Bronchial epithelial cell (primary cell): ENCODE measurements at places on chromosomes 4 and X. TPM values are rescaled to one million over a fixed set of nuclear protein-coding genes. Genes with fewer than 3 reads are reported as not detected.

The NAA10 gene
- 56.9 and 66.8 TPM in 2 replicates for total RNA-seq

GRCh38 chrX:110114260-110114776, 111.4 kb downstream of the TMEM164 start:
- no peak for DNase-seq

The TMPRSS11F gene
- total RNA-seq = 1.6 and 2.3 TPM in 2 replicates

GRCh38 chr4:12724510-12724909, 759.6 kb downstream of the RAB28 start:
- peak; percentile 11 for DNase-seq

The PFKFB1 gene
- total RNA-seq = 0.13 and 0.26 TPM in 2 replicates

DNA sequence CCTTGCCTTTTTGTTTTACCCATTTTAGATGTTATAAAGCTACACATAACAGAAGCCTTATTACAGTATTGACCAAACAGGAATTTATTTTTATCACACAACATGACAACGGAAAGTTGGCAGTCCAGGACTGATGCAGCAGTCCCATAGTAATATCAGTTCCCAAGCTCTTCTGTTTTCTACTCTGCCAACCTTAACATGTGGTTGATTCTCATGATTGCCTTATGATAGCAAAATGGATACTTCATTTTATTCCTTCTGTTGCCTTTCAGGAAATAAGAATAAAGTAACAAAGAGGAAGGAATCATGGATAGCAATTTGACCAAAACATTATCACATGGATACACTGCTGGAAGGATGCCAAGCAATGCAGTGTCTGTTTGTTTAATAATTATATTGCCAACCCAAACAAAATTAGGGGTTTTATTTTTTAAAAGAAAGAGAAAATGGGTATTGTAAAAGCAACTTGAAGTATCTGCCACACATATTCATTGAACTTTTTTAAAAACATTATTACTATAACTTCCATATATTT, 275.7 kb downstream of the STPG2 start:
- no peak for DNase-seq

The PLP1 gene
- total RNA-seq = not detected in 2 replicates

GRCh38 chrX:15245896-15246295, 24.0 kb downstream of the ASB9 start:
- DNase-seq = no peak

- DNase-seq = peak; percentile 38
Observed at GRCh38 chr4:113684534-113685091, 76.9 kb downstream of the CAMK2D start.

DNA sequence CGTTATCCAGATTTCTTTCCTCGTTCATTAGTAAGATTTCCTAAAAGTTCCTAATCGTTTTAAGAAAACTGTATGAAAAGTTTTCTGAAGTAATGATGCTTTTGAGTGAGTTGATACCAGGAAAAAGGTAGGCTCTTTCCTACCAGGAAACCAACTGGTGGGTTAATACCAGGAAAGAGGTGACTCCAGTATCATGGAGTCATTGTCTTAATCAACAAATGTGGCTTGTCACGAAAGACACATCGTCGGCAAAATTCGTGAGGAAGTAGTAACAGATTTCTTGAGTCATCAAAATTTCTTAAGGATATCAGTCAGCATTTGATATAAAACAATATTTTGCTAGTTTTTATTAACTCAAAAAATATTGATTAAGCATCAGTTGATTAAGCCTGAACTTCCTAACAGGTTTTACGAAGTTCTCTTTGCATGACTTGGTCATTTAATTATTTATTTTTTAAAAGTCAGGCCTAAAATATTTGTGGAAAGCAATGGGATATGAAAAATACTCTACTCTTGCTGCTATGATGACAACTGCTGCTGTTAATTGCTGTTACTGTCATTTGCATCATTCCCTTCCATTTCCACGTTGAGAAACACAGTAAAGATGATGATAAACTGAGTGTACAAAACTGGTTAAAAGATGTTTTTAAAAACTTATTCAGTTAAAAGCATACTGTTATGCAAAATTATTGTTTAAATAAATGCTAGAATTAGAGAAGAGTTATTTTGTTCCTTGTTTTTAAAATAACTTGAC, 3.2 kb upstream of the PPBP start:
- DNase-seq = no peak

DNA sequence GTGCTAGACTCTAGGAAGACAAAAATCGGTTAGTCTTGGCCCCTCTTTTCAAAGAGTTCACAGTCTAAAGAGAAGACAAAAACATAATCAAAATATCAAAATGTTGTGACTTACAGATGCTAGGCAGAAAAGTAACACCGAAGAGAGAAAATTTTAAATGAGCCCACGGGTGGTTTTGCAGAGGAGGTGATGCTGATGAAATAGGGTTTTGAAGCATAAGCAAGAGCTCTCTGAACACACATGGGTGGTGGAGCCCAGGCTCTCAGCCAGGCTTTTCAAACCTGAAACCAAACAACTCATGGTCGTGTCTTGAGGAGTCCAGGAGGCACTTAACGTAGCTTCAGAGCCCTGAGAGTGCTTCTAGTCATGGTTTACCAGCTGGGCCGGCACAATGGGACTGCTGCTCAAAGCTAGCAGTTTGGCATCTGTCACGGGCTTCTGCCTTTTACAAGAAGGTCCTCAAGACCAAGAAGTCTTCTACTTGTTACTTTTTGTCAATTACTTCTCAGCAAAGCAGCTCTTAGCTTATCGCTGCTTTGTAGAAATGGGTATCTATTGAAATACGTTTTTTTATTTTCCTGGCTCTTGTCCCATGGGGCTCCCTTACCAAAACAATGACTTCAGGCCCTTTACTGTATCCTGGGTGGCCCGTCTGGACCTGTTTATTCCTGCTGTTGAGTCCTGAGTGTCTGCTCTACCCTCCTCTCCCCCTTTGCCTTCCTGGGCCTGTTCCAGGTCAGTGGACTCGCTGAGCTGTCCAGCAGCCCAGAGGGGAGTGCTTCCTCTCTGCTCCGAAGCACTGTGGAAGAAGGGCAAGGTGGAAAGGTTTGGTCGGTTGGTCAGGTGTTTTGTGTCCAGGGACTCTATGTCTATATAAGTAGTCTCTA, 69.5 kb downstream of the TNIP2 start:
- DNase-seq = peak; percentile 78

The CCNG2 gene
- total RNA-seq = 18.7 and 19.3 TPM in 2 replicates

The CLDN34 gene
- total RNA-seq = not detected in 2 replicates

The FGFR3 gene
- total RNA-seq = 29.0 and 133 TPM in 2 replicates

GRCh38 chr4:137443031-137443800, 89.1 kb downstream of the PCDH18 start:
- peak; percentile 8 for DNase-seq

DNA sequence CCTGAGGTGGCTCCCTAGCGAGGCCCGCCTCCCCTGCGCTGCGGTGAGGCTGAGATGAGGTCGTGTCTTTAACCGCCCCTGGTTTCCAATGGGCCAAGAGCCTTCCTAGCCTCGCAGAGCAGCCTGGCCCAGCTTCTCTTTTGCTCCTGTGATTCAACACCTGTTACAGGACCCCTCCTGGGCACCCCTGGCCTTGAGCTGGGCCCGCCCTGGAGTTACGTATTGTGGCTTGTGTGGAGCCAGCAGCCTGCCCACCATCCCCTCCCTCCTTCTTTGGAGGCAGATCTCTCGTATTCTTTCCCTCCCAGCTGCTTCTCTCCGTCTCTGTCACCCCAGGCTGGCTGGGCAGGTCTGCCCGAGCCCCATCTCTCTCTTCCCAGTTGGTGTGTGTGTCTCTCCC, 19.3 kb upstream of the UBA1 start:
- no peak for DNase-seq

DNA sequence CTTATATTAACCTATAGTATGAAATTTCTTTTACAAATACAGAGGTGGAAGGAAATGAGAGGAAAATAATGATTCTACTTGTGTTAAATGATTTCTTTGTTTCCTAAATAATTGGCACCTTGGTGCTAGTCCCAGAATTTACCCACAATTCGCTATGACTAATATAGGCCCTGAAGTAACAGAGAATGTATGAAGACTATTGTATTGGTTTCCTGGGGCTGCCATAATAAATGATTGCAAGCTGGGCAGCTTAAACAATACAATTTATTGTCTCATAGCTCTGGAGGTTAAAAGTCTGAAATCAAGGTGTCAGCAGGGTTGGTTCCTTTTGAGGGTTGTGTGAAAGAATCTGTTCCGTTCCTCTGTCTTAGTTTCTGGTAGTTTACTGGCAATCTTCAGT, 74.8 kb upstream of the GPRIN3 start:
- DNase-seq = no peak

DNA sequence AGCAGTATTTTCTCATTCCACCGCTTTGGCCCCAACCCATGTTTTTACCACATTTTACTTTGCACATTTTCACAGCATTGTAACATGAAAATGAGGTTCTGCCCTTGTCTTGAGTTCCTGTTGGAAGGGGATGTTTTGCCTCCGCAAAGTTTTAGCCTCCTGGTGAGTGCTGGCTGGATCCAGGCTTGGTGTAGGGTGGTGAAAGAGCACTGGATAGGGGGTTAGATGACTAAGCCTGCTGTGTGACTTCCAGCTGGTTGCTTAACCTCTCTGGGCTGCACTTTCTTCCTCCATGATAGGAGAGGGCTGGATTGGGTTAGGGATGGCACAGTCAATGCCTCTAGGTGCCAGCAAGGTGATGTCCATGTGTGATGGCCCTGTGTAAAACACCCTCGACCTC, 28.9 kb downstream of the CYTL1 start:
- no peak for DNase-seq

- peak; percentile 56 for DNase-seq
Observed at GRCh38 chr4:138945401-138945800, 70.2 kb upstream of the NOCT start.

The STARD8 gene
- not detected in 2 replicates for total RNA-seq

- no peak for DNase-seq
Observed at GRCh38 chrX:122579526-122579925, 604.6 kb upstream of the GRIA3 start.

GRCh38 chrX:140821280-140821679, 111.7 kb downstream of the LINC00632 start:
- DNase-seq = no peak

DNA sequence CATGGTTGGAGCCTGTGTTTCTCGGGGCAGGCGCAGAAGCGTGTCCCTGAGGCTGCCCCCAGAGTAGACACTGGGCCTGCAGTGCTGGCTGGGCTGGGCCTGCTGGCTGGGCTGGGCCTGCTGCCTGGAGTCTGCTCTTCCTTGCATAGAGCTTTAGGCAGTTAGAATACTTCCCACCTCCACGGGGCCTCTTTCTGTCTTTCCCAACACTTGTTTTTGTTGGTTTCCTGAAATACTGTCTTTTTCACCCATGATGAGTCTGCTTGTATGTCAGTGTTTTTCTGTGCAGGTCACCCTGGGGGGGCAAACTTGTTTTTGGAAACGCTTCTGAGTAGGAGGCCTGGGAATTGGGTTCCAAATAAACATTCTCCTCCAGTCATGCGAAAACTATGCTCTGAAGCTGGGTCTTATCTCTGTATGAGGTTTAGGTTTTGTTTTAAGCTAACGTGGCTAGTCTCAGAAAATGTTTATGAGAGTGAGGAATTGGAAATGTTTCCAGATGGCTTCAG, 32.2 kb downstream of the TRMT44 start:
- DNase-seq = no peak

DNA sequence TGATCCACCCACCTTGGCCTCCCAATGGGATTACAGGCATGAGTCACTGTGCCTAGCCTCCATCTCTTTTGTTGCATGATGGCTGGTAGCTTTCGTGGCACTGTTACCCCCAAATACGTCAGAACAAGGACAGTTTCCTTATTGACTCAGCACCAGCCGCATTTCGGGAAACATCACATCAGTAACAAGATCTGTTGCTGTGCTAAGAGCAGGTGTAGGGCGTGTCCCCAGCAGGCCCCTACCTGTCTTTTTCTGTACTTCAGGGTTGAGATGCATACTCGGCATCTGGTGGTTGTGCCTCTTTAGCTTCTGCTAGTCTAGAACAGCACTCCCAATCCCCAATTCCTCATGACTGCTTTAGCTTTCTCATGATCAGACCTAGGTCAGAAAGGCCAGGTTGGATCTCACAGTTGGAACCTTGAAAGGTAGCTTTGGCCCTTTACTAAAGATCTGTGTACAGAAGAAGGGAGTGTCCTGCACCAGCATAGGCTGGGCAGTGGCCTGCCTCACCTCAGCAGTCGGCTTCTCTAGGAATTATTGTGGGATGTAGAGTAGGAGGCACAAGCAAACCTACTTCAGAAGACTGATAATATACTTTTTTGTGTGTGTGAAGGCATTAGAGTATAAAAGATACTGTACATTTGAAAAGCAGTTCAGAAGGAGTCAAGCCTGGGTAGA, 36.8 kb downstream of the NSD2 start:
- DNase-seq = peak; percentile 97

- DNase-seq = no peak
Observed at GRCh38 chr4:118774321-118774720, 61.6 kb downstream of the SEC24D start.

The PPA2 gene
- 91.1 and 97.3 TPM in 2 replicates for total RNA-seq

DNA sequence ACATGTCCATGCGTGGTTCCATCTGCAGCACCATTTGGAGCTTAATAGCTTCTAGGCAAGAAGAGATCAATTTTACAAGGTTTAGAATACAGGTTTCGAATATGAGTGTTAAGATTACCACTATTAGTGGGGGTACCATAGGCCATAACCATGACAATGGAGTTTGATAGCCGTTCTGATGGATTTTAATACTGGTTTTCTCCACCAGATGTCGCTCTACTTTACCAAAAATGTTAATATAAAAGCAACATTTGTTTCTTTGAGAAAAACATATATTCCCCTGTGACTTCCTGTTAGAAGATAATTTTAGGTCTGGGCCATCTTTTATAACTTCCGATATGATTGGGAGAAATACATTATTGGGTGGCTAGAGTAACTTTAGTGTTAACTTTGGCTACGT, 499.7 kb upstream of the POU3F4 start:
- no peak for DNase-seq

DNA sequence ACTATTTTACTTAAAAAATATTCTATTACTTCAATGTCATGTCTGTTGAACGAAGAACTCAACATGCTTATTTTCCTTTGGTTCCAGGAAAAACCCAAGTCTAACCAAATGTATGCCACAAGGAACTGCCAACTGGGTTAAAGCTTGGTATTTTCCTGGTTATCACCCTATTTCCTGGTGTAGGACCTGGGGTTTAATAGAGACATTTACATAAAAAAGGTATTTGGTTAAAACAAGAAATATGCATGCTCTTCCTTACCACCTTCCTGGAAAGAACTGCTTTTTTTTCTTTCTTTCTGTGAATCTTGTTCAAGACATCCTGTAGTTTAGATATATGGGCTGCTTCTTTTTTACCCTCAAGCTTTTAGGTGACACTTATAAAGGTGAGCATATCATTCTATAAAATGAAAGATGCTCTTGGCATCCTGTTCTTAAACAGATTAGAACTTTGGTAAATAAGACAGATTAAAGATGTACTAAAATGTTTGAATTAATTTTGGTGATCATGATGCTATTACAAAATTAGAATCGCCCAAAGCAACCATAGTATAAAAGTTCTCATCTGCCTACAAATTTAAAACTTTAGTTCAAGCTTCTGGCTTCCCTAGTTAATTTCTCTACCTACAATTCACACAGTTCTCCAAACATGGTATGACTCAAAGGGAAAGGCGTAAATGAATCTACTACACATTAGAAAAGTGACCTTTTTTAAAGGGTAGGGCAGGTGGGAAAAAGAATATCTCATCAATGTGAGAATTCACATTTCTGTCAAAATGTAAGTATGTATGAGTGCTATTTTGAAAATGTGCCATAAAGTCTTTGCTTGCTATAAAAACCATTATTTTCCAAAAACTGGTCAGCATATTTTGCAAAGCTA, 103.5 kb downstream of the CNOT6L start:
- DNase-seq = no peak

The RBMXL3 gene
- not detected in 2 replicates for total RNA-seq

The FAM9C gene
- not detected in 2 replicates for total RNA-seq

The PROM1 gene
- 0.13 and 0.26 TPM in 2 replicates for total RNA-seq

The CD99L2 gene
- 7.7 and 10.8 TPM in 2 replicates for total RNA-seq

The PASD1 gene
- not detected in 2 replicates for total RNA-seq

GRCh38 chrX:49067285-49068120, 6.3 kb downstream of the PRAF2 start:
- DNase-seq = no peak

The MAOB gene
- under 0.01 and 0.13 TPM in 2 replicates for total RNA-seq
